ENCODE measurements at places on chromosomes 7 and 10.

DNA sequence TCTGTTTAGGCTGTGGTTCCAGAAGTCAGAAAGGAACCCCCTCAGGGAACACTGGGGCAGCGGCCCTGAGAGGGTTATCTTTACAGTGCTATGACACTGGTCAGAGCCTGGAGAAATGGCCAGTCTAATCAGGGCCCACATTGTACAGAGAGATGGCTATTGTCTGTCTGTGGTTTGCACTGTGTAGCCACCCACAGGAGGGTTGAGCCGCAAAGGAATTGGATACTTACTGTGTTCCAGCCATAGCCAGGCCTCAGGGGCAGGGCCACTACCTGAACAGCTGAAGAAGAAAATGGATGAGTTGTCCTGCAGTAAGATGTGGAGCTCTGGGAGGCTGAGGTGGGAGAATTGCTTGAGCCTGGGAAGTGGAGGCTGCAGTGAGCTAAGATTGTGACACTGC, 47.5 kb upstream of the PODXL start:
- DNase-seq = no peak

- no peak for DNase-seq
These were observed 155.1 kb upstream of the ETV1 start for GRCh38 chr7:14144538-14144937.

- no peak for DNase-seq
These were observed 48.8 kb downstream of the CELF2 start for GRCh38 chr10:11066520-11066919.

GRCh38 chr7:45031829-45032228, 31.8 kb downstream of the CCM2 start:
- no peak for DNase-seq

DNA sequence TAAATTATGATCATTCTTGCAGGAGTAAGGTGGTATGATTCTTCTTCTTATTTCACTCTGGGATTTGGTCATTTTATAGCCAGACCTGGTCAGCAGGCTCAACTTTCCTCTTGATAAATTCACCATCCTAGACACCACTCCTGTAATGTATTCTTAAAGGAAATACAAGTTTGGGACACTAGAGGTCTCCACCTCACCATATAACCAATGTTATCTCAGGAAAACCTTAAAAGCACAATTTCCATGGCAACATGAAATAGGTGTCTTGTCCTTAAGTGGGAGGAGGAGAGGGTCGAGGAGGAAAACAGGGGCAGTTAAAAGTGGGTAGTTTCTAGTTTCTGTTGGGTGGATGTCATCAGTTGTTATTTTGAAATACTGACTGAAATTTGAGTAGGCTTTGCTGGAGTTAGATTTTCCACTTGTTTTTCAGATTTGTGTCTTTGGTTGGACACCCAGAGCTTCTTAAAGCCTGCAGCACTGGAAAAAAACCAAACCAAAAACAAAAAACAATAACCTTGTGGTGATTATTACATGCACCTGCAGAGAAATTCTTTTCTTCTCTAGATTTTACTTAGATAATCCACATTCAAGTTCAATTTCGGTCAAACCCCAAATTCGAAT, 163.1 kb downstream of the PRKCQ start:
- DNase-seq = peak; percentile 23

GRCh38 chr7:23100697-23101096, 4.9 kb upstream of the KLHL7 start:
- DNase-seq = no peak
